LHCN-M2 (cell line): ENCODE measurements at places on chromosomes 4 and X.
A peak's percentile ranks its signal among the peaks of the same experiment; 100 is the strongest.

- no peak for DNase-seq
Measured at GRCh38 chrX:136523770-136524169, 8.2 kb upstream of the VGLL1 start.

DNA sequence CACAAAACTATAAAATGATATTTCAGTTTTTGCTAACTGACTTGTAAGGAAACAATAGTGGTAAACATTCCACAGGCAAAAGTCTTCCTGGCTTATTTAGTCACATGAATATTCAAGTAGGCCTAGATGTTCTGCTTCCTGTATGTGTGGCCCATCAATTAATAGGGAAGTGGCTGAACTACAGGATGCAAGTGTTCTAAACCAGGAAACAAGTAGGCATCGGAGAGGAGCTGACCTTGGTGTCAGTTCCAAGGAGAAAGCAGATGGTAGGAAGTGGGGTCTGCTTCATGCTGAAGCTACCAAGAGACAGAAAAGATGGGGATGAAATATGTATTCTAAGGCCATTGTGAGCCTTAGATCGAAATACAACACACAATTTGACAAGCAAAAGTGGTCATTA is 149.7 kb downstream of the ANTXR2 start:
- no peak for DNase-seq

DNA sequence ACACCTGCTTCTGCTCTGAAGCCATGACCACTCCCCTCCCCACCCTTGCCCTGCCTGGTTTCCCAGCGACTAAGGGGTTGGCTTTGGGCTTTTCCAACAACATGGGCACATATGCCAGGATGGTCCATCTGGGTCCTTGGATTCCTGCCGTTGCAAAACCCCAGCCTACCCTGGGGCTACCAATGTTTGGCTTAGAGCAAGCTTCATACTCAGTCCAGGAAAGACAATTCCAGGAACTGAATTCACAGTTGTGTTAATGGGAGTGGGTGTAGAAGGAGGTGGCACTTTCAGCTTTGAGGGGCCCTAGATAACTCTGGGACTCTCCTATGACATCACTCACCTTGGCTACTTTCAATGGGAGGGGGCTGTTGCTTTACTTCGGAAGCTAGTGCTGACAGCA is 9.0 kb downstream of the FGFBP1 start:
- DNase-seq, result no peak

GRCh38 chrX:7233580-7234406 is 85.8 kb upstream of the PUDP start:
- DNase-seq, result peak; percentile 19

GRCh38 chr4:95377366-95377900 is 171.3 kb downstream of the UNC5C start:
- DNase-seq, result no peak

DNA sequence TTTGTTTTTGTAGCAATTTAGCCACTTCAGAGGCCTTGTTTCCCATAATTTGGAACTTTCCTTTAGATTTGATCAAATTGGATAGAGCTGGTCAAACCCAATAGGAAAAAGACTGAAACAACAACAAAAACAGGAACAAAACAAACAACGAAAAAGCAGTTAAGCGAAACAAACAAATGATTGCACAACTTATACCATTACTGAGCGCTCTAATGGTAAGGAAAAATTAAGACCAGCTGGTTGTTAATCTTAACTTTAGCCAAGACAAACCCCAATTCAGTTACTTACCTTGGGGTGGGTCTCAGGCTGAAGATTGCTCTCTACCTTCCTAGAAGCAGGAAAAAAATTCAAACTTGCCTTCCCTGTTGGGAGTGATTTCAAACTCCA is 38.3 kb downstream of the SPCS3 start:
- DNase-seq, result no peak

- DNase-seq, result no peak
Measured at GRCh38 chr4:67765401-67765800, 11.2 kb upstream of the GNRHR start.

DNA sequence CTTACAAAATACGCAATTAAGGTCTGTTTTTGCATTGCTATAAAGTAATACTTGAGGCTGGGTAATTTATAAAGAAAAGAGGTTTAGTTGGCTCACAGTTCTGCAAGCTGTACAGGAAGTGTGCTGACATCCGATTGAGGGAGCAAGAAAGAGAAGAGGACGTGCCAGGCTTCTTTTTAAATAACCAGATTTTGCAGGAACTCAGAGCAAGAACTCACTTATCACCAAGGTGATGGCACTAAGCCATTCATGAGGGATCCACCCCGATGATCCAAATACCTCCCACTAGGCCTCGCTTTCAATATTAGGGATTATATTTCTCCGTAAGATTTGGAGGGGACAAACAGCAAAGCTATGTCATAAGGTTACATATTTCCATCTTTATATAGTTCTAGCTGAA is 456.7 kb downstream of the GLUD2 start:
- no peak for DNase-seq

DNA sequence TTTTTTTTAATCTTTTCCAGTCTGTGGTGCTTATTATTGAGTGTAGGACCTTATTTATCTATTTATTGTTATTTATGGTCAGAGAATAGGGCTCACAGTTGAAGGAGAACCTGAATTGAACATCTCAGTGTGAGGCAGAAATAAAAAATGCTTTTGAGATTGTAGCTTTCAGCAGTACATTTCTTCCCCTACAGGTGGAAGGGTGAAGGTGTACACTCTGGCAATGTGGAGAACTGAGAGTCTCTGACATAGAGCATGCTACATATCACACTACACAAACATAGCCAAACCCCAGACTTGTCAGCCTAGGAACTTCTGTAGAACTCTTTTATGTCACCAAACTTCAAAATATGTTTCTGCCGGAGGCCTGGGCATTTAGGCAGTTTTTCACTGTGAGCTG is 140.2 kb downstream of the STIM2 start:
- no peak for DNase-seq

- DNase-seq, result no peak
Measured at GRCh38 chr4:95439071-95439470, 109.7 kb downstream of the UNC5C start.

DNA sequence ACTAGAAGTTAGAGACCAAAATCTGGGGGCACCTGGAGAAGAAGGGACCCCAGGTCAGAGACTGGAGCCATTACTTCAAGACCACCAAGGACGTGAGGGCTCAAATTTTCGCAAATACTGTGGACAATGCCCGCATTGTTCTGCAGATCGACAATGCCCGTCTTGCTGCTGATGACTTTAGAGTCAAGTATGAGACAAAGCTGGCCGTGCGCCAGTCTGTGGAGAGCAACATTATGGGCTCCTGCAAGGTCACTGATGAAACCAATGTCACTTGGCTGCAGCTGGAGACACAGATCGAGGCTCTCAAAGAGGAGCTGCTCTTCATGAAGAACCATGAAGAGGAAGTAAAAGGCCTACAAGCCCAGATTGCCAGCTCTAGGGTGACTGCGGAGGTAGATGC is 101.2 kb downstream of the NCAPG start:
- DNase-seq, result no peak

DNA sequence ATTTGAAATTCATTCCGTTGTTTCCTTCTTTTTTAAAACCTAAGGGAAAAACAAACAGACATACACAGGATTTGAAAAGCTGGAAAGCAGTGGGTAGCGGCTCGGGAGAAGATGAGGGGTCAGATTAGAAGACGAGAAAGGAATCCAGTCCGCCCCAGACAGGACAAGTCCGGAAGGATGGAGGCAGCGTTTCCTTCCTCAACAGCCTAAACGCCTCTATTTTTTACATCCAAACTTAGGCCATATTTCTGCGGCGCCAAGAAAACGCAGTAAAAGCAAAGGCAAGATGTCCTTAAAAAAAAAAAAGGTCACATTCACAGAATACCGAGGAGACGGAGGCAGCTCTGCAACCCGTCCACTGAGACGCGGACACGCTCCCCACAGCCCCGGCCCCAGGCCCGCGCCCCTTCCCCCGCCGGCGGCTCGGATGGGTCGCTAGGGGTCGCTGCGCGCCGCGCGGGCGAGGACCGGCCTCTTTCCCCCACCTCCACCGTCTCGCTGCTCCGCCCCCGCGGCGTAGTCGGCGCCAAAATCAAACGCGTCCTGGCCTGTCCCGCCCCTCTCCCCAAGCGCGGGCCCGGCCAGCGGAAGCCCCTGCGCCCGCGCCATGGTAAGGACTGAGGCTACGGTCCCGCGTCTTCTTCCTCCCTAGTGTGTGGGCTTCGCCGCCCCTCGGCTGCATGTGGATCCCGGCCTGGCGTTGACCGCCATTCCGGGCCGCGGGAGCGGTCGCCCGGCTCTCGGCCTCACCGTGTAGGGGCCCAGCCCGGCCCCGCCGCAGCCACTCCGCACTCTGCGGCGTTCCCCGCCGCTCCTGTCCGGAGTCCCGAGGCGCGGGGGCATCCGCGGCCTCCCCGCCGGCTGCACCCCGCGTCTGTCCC is at the start of gene MND1:
MND1 (plus strand) TSS at position 558 of the 881 bp plus-strand sequence; CDS start at position 608, 50 bp downstream.
- peak; percentile 76 for DNase-seq

DNA sequence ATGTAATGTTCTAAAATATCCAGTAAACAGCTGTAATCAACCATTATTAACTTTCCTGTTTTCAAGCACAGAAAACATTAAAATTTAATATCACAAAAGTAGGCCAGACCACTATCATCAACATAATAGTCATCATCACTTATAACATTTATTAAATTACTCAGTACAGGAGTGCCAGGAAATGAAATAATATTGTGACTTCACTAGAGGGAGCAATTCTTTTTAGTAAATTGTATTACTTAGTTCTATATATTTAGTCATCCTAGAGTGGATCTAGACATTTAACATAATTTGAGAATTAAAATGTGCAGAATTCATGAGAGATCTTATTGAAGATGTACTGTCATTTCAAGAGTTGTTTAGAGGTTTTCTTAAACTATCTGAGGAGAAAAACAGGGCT is 33.6 kb downstream of the PITX2 start:
- peak; percentile 31 for DNase-seq

DNA sequence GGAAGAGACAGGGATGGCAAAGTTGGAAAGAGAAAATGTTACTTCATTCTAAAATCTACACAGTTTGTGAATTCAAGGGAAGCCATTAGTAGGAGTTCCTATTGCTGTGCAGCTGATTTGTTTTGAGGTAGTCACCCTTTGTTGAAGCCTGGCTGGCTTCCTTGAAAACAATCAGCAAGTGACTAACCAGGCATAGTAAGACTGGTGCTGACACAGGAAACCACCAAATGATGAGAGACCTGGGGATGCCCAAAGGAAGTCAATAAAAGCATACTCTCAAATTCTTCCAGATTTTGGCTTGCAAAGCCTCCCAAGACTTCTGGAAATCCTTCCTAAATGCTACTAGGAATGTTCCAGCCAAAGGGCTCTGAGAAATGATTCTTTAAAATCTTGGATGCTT is 23.9 kb upstream of the PRDM8 start:
- DNase-seq, result peak; percentile 87

DNA sequence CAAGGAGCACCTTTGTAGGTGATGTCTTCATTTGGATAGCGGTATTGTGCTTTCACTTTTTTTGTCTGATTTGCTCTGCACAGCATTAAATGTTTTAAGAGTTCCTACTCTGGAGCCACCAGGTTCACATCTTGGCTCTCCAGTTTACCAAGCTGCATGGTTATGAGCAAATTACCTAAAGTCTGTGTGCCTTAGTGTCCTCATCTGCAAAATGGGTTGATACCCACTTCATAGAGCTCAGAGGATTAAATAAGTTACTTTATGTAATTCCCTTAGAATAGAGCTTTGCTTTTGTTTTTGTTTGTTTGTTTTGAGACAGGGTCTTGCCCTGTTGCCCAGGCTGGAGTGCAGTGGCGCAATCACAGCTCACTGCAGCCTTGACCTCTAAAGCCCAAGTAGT is 58.2 kb downstream of the UBE2K start:
- no peak for DNase-seq

DNA sequence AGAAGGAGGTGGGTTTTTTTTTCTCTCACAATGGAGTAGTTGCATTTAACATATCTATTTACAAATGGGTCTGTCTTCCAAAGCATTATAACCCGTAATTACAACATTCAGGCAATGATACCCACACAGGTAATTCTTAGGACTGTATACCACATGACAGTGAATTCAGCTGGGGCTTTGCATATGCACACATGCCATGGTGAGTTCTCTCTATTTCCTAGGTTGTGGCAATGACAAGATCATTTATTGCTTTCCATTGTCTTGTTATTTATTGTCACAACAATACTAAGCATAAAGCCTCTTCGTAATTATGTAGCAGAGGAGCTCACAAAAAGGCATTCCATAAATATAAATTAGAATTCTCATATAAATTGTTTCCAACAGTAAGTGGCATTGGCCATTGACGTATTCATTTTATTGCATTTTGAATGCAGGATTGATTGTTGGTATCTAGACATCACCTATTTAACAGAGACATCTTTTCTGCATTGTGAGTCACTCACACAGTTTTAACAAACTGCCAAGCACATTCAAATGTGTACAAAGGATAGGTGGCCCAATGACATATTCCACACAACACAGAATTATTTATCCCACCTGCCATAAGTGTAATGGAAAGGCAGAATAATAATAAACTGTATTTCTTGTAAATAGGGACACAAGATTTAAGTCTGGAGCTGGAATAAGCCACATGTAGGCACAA is 390.7 kb upstream of the GALNT7 start:
- DNase-seq, result no peak

DNA sequence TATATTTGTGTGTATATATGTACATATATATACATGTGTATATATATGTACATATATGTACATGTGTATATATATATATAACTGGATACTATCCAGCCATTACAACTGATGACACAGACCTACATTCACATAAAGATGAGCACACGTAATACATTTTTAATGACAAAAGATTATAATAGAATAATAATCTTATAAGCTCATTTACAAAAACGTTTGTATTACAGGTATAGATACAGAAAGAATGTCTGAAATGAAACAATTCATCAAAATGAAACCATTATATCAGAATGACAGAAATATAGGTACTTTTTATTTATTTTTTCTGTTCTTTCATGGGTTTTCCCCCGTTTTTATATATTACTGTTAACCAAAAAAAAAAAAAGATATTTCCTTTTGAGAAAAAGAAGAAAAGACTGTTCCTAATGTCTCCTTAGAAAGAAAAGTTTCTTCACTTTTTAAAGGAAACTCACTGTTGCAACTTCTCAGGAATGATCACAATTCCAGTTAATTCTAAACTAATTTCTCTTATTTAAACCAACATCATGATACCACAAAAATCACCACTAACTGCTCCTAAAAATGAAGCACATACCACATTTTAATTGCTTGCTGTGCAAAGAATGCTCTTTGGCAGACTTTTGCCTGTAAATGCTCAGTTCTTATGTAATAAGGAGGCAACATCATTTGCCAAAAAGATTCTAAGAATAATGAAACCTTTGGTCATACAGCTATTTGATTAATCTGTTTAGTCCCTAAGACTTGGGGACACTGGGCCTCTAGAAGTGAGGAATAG is 18.9 kb downstream of the LEF1 start:
- DNase-seq, result no peak
